ENCODE measurements at places on chromosomes 3 and 15.

GRCh38 chr15:71817351-71817750 is 7.0 kb downstream of the NR2E3 start:
- no peak overlapping the region for H3K27ac ChIP-seq
- no peaks in the 10 kb centered on the region for H3K4me1 ChIP-seq
- H3K36me3 ChIP-seq: no peaks in the 10 kb centered on the region
- no peaks in the 10 kb centered on the region for H3K27me3 ChIP-seq

- no peak overlapping the region for H3K4me3 ChIP-seq
- DNase-seq: no peak
- H3K4me1 ChIP-seq: peaks cover 12% of the 10 kb centered on the region
- no peaks in the 10 kb centered on the region for H3K27me3 ChIP-seq
- peaks cover 4% of the 10 kb centered on the region for H3K36me3 ChIP-seq
- no peak overlapping the region for H3K27ac ChIP-seq
These were observed 21.8 kb upstream of the ERICH6 start for GRCh38 chr3:150725548-150725947.

DNA sequence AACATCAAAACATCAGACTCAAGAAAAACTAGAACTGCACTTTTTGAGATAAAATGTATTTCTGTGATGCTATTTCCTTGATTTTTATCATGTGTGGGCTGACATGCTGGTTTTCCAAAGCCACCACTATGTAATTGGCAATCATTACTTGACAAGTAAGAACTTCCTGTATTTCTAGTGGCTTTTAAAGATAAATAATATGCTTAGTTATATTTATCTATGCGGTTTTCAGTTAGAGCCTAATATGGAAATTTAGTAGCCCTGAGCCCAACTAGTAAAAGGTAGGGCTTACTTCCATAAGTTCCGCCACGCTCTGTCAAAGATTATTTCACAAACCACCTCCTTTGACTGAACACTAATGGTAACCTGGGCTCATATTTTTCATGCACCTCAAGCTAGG is 91.6 kb downstream of the PPARG start:
- no peak overlapping the region for H3K27ac ChIP-seq
- no peaks in the 10 kb centered on the region for H3K36me3 ChIP-seq
- H3K4me3 ChIP-seq: no peak overlapping the region
- no peak for DNase-seq
- H3K27me3 ChIP-seq: no peaks in the 10 kb centered on the region
- peaks cover 17% of the 10 kb centered on the region for H3K4me1 ChIP-seq

- no peaks in the 10 kb centered on the region for H3K4me1 ChIP-seq
- peaks cover 8% of the 10 kb centered on the region for H3K27me3 ChIP-seq
- H3K4me3 ChIP-seq: no peak overlapping the region
- no peak overlapping the region for H3K27ac ChIP-seq
These were observed 4.2 kb upstream of the CHL1 start for GRCh38 chr3:192215-192929.

GRCh38 chr3:98814817-98815420 is 51.8 kb downstream of the ST3GAL6 start:
- H3K4me1 ChIP-seq: peaks cover 2% of the 10 kb centered on the region
- no peak for DNase-seq
- H3K27me3 ChIP-seq: peaks cover 4% of the 10 kb centered on the region
- H3K36me3 ChIP-seq: peaks cover 3% of the 10 kb centered on the region
- H3K4me3 ChIP-seq: no peak overlapping the region

GRCh38 chr15:69002783-69003182 is 11.7 kb upstream of the NOX5 start:
- H3K36me3 ChIP-seq: peaks cover 2% of the 10 kb centered on the region
- no peak for DNase-seq
- peaks cover 27% of the 10 kb centered on the region for H3K27me3 ChIP-seq
- peaks cover 3% of the 10 kb centered on the region for H3K4me1 ChIP-seq
- no peak overlapping the region for H3K27ac ChIP-seq

DNA sequence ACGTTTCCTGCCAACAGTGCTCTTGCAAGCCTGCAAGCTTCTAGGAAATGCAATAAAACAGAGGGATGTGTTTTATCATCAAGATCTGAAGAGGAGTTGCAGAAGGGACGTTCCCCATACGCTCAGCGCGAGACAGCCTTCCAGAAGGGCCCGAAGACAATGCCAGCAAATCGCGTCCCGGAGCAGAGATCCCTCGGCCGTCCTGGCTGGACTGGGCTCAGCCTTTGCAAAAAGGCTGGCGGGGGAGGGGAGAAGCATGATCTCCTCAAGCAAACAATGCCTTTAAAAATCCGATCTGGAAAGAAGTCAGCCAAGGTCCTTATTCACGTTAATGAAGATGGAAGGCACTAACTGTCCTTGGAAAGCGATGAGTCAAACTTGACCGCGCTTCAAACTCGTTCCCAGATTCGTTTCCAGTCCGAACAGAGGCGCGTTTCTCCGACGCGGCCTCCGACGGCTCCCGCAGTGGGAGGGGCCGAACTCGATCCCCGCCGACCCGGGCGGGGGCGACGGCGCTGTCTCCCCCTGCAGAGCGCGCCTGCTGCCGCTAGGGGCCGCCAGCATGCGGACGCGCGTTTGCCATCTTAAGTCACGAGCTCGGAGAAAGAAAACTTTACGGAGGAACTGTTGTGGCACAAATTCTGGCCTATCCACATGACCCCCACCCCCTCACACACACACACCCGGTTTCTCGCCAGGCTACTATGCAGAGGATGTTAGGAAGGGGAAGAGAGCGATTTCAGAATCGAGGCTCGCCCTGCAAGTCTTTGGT is 5.5 kb downstream of the BCL6 start:
- H3K4me1 ChIP-seq: peaks cover 53% of the 10 kb centered on the region
- H3K4me3 ChIP-seq: peak overlapping the region; percentile 100
- H3K36me3 ChIP-seq: peaks cover 4% of the 10 kb centered on the region
- H3K27ac ChIP-seq: peak overlapping the region; percentile 99

GRCh38 chr15:93291380-93291779 is 202.4 kb upstream of the RGMA start:
- DNase-seq: no peak
- H3K27ac ChIP-seq: no peak overlapping the region
- no peaks in the 10 kb centered on the region for H3K36me3 ChIP-seq
- no peak overlapping the region for H3K4me3 ChIP-seq

DNA sequence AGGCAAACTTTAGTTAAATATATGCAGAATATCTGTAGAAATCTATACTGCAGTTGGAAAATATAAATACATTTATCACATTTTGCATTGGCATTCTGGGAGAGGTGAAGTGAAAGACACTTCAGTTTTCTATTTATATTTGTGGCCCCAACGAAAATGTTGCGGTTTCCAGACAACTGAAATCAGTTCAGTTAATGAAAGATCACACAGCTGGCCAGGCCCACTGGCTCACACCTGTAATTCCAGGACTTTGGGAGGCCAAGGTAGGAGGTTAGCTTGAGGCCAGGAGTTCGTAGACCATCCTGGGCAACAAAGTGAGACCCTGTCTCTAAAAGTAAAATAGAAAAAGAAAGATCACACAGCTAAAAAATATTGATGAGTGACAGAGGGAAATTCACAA is 11.9 kb upstream of the CLASP2 start:
- H3K4me1 ChIP-seq: peaks cover 3% of the 10 kb centered on the region
- no peak for DNase-seq
- H3K27ac ChIP-seq: no peak overlapping the region
- no peak overlapping the region for H3K4me3 ChIP-seq

DNA sequence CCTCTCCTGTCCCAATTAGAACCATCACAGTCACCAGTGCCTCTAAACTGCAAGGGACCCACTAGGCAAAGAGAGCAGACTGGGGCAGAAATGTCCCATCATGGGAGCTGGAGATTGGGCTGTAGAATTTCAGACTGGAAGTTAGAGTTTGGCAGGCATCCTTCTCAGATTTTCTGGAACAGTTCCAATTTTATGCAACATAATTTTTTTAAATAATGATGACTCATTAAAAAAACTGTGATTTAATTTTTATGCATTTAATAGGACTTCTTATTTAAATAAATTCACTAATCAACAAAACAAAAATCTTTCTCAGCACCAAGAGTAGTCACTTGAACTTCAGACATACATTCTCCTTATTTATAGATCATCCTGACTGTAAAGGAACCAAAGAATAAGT is 84.6 kb upstream of the SLC7A14 start:
- no peaks in the 10 kb centered on the region for H3K36me3 ChIP-seq
- H3K27me3 ChIP-seq: peaks cover 5% of the 10 kb centered on the region
- DNase-seq: no peak
- H3K27ac ChIP-seq: no peak overlapping the region

GRCh38 chr3:20064796-20065564 is 24.7 kb downstream of the KAT2B start:
- H3K36me3 ChIP-seq: peaks cover under 1% of the 10 kb centered on the region
- peaks cover 63% of the 10 kb centered on the region for H3K4me1 ChIP-seq
- DNase-seq: no peak
- H3K27ac ChIP-seq: peak overlapping the region; percentile 68

- H3K4me1 ChIP-seq: peaks cover 9% of the 10 kb centered on the region
- no peak for DNase-seq
- H3K27ac ChIP-seq: no peak overlapping the region
- H3K27me3 ChIP-seq: peaks cover 67% of the 10 kb centered on the region
- H3K4me3 ChIP-seq: no peak overlapping the region
- H3K36me3 ChIP-seq: peaks cover 3% of the 10 kb centered on the region
These were observed 188.7 kb upstream of the LINGO1 start for GRCh38 chr15:77821188-77821958.

DNA sequence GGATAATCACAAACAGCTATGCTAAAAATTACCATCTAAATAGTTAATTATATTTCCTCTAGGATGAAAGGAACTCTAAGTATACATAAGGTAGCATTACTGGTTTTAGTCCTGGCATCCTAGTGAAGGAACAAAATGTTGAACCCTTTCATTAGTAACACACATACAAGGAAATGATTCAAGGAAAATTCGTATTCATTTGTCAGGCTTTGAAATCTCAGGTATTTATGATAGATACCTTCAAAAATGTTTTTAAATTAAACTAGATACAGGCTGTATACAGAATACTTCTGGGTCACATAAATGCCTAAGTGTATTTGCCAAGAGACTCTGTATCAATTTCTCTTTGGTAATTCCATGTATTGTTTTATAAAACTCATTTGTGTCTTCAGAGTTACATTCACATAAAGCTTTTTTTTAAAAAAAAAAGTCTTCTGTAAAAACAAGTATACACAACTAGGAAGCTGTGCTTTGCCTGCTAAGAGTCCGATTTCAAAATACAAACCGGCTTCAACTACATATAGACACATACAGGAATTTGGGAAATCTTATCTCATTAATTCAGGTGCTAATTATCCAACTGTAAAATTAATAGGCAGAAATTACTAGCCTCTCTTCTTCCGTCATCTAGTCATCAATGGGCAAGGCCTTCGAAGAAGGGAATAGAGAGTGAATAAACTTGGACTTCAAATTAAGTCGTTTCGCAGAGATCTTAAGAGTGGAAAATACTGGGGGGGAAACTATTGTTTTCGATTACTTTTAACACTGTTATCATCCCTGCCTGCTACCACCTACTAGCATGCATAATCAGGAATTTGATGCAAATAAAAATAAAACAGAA is 1.3 kb downstream of the SECISBP2L start:
- peaks cover 29% of the 10 kb centered on the region for H3K4me1 ChIP-seq
- H3K27me3 ChIP-seq: no peaks in the 10 kb centered on the region
- peak overlapping the region; percentile 78 for H3K27ac ChIP-seq
- DNase-seq: no peak
- H3K36me3 ChIP-seq: peaks cover 2% of the 10 kb centered on the region

GRCh38 chr3:15782429-15782828 is 15.3 kb downstream of the ANKRD28 start:
- H3K36me3 ChIP-seq: peaks cover 14% of the 10 kb centered on the region
- H3K4me3 ChIP-seq: peak overlapping the region; percentile 7
- DNase-seq: no peak
- no peaks in the 10 kb centered on the region for H3K27me3 ChIP-seq
- H3K27ac ChIP-seq: no peak overlapping the region
